ELF-1 (cell line): ENCODE measurements at places on chromosomes 12 and 14.

- no peak for DNase-seq
Observed at GRCh38 chr14:89276424-89276975, 140.5 kb downstream of the FOXN3 start.

GRCh38 chr12:82414926-82415325, 56.6 kb downstream of the METTL25 start:
- no peak for DNase-seq

DNA sequence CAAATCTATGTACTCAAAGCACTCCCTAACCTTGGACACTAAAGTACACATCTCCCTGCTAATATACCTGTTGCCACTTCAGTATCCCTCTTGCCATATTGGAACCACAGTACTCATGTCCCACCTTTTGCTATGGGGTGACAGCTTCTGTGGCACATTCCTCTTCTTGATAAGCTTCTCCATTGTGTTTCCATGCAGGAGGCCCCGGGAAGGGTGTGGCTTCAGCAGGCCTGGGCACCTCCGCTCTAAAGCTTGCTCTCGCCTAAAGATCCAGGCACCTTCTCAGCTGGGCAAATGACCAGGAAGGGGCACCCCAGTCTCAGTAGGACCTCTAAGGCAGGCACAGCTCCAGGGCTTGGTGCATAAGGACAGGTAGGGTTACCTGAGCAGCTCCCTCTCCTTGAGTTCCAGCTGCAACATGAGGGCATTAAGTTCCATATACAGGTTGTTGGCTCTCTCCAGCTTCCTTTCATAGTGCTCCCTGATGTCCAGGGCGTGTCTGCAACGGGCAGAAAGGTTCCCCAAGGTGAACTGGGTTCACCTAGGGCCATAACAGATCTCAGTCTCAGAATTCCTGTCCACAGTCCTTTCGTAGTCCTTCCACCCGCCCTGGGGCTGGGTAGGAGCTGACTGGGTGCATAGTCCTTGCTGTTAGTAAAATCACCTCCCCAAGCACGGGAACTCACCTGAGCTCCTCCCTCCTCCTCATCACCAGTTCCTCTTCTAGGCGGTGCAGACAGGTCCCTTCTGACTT, 15.9 kb downstream of the MAP3K12 start:
- DNase-seq, result peak; percentile 32

GRCh38 chr12:111269718-111270117, 99.2 kb downstream of the PHETA1 start:
- DNase-seq, result no peak

- no peak for DNase-seq
Observed at GRCh38 chr12:132508491-132508740, 18.5 kb downstream of the FBRSL1 start.

DNA sequence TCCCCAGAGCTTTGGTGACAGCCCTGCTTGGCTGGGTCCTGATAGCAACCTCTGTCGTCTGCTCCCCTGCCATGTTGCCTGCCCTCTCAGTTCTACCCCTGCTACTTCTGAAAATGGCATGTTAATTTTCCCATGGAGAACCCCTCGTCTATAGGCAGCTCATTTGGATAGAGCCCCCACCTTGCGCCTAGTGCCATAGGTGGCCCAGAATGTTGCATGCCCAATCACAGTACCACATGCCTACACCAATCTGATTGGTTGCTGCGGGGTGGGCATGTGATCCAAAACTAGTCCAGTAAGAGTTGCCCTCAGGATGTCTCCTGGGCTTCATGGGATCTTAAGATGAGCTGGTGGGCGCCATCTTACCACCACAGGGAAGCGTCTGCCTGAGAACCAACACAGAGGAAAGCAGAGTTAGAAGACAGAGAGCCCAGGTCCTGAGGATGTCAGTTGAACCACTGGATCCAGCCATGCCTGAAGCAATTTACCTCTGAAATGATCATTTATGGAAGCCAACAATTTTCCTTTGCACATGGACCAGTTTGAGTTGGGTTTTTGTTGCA, 85.7 kb downstream of the PAPOLA start:
- DNase-seq, result no peak

GRCh38 chr12:112705037-112705632, 86.4 kb upstream of the RPH3A start:
- DNase-seq, result no peak

- no peak for DNase-seq
Observed at GRCh38 chr12:76543813-76544347, 15.7 kb downstream of the OSBPL8 start.

- DNase-seq, result no peak
Observed at GRCh38 chr12:100942984-100943749, 148.6 kb downstream of the ANO4 start.

DNA sequence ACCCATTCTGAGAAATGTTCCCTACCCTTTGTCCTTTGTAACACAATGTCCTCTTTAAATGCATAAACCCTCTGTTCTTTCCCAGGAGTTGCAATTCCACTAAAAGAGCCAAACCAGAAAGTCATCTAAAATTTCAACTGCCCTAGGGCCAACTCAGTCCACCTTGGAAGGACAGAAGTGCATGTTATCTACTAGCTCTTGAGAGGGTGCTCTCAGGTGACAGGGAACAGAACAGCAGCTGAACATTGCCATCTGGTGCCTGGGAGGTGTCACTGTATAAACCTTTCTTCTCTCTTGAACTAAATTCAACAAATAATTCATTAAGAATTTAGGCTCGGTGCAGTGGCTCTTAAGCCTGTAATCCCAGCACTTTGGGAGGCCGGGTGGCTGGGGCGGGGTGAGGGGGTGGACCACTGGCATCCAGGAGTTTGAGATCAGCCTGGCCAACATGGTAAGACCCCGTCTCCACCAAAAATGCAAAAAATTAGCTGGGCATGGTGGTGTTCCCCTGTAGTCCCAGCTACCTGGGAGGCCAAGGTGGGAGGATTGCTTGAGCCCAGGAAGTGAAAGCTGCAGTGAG, 10.3 kb upstream of the FERMT2 start:
- DNase-seq, result peak; percentile 80

GRCh38 chr12:69900720-69901131, 75.7 kb downstream of the MYRFL start:
- peak; percentile 76 for DNase-seq

GRCh38 chr14:104368751-104369100, 210.8 kb upstream of the C14orf180 start:
- no peak for DNase-seq

GRCh38 chr14:88804035-88804434, 11.3 kb upstream of the EML5 start:
- DNase-seq, result no peak
